ENCODE measurements at places on chromosomes 13 and 19.

DNA sequence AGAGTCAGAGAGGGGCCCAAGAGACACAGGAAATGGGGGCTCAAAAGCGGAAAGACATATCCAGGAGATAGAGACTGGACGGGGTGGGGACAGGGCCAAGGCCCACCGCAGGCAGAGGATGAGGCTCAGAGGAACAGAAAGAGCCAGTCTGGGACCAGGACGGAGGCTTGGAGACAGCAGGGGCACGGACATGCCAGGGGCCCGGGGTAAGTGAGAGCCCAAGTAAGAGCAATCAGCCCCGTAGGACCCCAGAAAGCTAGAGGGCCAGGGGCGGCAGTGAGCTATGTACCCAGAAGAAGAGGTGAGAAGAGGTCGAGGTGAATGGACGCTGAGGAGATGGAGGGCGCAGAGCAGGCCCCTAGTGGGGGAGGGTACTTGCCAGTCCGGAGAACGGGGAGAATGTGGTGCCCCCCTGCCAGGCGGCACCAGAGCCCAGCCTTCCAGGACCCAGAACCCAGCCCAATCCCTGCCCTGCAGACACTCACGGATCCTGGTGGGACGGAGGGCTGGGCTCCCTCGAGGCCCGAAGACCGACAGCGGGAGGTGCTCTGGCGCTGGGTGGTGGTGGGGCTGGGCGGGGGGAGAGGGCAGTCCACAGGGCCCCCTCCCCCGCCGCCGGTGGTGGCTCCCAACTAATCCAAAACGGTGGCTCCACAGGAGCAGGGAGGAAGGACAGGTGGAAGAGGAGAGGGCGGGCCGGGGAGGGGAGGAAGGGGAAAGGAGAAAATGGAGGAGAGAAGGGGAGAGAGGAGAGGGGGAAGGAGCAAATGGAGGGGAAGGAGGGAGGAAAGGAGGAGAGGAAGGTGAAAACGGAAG is 1.0 kb downstream of the GRIK5 start:
- no peak for DNase-seq

DNA sequence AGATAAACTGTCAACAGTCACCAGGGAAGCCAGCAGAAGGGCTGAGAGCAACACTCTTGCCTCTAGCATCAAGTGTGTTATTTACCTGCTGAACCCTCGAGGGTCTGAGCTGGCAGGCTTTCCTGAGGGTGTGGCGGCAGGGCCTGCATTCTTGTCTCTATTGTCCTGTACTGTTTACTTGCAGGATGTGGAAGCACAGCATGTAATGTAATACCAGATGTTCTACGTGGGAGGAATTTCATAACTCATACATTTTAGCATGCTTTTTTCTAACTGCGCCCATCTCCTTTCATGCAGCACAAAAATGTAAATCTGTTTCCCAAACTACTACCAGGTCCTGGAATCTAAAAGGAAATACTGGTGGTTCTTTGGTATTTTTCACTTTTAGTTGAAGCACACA is 153.1 kb downstream of the RGCC start:
- DNase-seq = no peak

DNA sequence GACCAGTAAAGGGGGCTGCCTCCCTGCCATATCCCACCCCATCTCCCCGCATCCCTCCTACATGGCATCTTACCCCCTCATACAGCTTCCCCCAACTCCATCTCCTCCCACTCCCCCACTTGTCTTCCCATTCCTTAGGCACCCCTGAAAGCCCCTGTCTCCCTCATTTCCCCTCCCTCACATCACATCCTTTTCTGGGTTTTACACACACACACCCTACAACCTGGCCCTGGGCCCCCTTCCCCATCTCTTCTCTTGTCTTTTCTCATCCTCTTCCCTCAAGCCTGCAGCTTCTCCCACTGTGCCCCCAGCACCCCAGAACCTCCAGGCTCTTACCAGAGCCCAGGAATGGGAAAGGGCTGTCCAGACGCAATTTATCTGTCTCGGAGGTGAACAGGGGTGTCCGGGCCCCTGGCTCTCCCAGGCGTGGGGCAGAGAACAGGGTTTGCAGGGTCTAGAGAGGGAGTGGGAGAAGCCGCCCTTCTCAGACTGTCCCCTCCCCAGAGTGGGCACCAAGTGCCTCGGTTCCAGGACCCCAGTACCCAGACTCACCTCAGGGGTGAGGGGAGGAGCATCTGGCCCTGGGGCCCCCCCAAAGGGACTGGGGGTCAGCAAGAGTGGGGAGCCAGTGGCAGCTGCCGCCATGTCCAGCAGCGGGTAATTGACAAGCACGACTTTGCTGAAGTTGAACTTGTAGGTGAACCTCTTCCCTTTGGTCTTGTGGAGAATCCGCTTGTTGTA is 19.4 kb downstream of the ERFL start:
- DNase-seq = no peak

- DNase-seq = no peak
Measured at GRCh38 chr13:80972857-80973478, 632.0 kb upstream of the SPRY2 start.

GRCh38 chr13:21501686-21502085 is 42.6 kb upstream of the ZDHHC20 start:
- no peak for DNase-seq

DNA sequence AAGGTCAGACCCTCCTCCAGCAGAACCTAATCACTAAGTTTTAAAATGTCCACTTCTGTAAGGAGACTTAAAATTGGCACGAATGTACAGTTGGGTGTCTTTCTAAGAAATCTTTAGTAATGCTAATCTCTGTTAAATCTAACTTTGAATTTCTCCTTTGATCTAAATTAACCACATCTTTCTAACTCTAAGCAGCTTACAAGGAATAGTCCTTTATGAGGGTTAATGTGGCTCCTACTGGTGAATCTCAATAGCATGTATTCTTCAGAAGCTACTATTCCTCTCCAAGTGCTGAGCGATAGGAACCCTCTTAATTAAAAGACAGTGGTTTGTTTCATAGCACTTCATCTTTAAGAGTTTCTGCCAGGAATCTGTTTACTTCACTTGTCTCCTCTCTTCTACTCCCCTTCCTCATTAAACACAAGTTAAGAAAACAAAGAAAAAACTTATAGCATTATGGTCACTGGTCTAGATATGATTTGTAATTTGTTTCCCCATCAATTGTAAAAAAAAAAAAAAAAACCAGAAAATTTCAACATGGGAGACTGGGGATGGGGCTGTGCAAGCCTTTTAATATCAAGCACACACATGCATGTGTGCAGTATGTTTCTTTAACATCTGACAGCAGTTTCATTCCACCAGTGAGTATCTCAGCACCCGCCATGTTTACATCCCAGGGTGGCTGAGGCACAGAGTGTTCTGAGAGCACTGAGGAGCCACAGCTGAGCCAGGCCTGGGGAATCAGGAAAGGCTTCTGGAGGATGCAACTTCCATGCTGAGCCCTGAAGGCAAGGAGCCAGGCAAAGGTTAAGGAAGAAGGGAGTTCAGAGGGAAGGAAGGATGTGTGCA is 57.7 kb downstream of the ATP7B start:
- no peak for DNase-seq

- no peak for DNase-seq
Measured at GRCh38 chr19:40269216-40269940, 15.8 kb downstream of the AKT2 start.
